ENCODE measurements at places on chromosomes 1 and 21.

- no peak for DNase-seq
Observed at GRCh38 chr1:94608142-94608851, 66.7 kb upstream of the F3 start.

GRCh38 chr21:23218667-23219066 is 2220.5 kb downstream of the NCAM2 start:
- no peak for DNase-seq

GRCh38 chr1:110513511-110513910 is 5.5 kb downstream of the KCNA10 start:
- DNase-seq = no peak

DNA sequence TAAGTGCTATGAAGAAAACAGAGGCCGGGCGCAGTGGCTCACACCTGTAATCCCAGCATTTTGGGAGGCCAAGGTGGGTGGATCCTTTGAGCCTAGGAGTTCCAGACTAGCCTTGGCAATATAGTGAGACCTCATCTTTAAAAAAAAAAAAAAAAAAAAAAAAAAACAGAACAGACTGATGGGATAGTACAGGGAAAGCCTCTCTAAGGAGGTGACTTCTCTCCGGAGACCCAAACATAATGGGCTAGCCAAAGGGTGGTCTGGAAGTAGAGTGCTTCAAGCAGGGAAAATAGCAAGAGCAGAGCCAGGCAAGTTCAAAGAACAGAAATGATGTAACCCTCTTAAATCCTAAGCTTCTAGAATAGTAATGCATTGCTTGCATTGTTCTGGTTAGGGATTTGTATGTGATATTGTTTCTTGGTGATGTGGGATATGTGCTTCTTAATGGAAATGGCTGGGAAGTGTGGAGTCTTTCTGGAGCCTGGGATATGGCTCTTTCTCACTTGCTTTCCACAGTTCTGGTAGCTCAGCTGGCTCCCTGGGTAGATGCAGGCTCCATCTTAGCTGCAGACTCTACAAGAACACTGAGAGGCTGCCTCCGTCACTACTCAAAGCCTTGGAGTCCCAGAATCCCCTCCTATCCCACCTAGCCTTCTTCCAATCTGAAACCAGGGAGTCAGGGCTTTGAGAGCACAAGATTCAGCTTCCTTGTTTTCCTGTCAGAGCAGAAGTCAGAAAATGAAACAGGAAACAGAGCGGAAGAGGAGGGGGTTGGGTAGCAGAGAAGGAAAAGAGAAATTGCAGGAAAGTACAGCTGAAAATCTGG is 1.9 kb upstream of the PIGV start:
- no peak for DNase-seq
